Umbilical cord (tissue), 2 donors: ENCODE measurements at places on chromosomes 4 and X.

GRCh38 chrX:154487518-154488290 lies 1.3 kb upstream of the UBL4A start:
- no peak for DNase-seq

DNA sequence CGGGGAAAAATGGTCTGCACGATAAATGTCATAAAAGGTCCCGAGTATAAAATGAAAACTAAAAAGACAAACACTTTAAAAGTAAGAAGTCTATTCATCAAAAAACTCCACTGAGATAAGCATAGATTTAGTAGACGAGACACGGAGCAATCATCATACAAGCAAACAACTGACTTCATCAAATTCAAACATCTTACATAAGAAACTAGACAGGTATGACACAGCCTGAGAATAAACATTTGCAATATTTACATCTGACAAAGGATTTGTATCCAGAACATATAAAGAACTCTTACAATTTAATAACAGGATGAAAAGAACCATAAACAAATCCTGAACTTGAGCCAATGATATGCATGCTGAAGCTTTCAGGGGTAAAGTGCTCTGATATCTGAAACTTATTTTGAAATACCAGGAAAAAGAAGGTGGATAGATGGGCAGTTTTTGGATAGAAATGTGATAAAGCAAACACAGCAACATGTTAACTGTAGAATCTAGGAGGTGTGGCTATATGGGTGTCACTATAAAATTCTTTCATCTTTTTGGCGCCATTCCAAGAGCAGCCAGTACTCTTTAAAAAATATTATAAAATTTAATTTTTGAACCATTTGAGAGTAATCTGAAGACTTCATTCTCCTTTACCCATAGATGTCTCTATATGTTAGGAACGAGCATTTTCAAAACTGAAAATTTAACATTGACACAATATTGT lies 12.0 kb downstream of the MPP1 start:
- DNase-seq = no peak

GRCh38 chr4:653831-654502 lies 20.1 kb downstream of the ATP5ME start:
- no peak for DNase-seq

DNA sequence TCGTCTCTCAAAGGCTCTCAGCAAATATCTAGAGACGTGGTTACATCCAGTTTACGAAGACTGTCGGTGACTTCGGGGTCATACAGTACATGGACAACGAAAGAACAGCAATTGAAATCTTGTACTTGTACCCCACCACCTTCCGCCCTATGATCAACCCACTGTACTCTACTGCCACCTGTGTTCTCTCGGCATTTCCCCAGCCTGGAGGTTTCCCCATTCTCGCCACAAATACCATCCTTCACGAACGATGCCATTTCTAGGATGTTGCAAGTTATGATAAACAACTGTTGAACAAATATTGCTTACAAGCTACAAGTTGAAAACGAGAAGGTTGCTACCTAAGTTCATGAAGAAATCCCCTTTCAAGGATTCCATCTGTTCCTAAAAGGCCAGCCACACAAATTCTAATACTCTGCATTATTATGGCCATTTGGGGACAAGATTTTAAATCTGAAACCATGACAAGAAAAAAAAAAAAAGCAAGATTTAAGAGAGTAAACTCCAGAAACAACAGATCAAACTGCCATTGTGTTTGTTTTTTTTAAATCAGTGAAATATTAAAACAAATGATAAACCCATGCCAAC lies 1.6 kb downstream of the APBB2 start:
- peak; percentile 49 for DNase-seq

- DNase-seq = no peak
Observed at GRCh38 chr4:135250040-135250439, 1048.5 kb upstream of the PABPC4L start.

DNA sequence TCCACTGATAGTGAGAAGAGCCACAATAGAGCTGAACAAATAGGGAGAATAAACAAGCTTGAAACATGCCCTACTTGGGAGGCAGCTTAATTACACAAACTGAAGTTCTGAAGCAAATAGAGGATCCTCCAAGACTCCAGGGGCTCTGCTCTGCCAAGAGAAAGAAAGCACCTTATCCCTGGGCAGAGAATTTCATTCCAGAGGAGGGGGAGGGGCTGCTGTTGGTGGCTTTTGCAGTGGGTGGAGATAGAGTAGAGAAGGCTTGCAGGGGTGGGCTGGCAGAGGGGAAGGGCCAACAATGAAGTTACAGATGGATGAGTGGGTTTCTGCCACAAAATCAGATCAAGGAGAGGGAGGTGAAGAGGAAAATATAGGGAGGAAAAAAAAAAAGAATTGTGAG lies 1.0 kb upstream of the LPAR4 start:
- no peak for DNase-seq

DNA sequence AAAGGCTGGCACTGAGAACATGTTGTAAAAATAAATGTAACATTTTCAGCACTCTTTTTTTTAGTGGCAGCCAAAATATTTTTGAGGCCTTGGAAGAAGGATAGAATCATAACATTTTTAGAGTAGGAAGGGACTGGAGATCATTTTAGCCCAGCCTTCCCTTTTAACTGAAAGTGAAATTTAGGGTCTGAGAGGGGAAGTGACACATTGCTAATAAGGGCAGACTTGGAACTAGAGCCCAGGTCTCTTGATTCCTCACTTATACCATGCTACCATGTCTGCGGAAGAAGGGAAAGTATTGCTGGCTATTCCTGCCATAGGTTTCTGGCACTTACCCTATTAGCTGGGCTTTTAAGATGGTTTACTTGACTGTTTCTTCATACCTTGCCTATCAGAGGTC lies 4.8 kb downstream of the WDR44 start:
- DNase-seq = no peak

GRCh38 chr4:39820186-39820585 lies 122.2 kb downstream of the UBE2K start:
- DNase-seq = no peak

DNA sequence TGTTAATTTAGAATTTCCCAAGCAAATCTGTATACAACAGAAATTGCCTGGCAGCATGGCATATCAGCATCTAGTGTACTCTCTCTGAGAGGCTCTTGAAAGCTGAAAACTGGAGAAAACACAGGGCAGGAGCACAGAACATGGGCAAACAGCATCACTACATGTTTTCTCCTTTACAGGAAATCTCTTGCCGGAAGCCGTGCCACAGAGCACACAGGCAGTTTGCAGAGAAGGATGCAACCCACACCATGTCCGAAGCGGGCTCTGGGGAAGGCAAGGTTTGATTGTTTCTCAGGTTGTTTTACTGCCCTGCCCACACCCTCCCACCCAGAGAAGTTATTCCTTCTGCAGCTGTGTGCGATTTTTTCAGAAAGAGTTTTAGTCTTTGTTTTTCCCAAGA lies 41.1 kb upstream of the FAM9C start:
- DNase-seq = no peak

DNA sequence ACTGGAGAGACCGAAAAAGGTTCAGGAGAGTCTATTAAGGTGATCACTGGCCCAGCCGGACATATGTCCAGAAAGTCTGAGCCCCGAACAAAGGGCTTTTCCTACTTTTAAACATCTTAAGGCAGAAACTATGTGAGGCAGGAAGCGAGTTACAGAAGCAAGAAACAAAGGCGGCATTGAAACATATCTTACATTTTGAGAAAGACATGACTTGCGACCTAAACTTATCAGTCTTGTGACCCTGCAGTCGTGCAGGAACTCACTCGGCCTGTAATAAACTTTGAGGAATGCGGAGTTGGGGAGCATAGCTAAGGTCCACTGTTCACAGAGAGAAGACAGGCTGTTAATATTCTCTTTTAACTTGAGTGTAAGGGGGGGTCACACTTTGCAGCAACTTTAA lies 158.7 kb downstream of the TBX22 start:
- no peak for DNase-seq

- DNase-seq = no peak
Observed at GRCh38 chr4:183544109-183544508, 39.3 kb downstream of the ING2 start.

- DNase-seq = peak; percentile 18
Observed at GRCh38 chrX:39969099-39969818, 128.5 kb downstream of the BCOR start.

DNA sequence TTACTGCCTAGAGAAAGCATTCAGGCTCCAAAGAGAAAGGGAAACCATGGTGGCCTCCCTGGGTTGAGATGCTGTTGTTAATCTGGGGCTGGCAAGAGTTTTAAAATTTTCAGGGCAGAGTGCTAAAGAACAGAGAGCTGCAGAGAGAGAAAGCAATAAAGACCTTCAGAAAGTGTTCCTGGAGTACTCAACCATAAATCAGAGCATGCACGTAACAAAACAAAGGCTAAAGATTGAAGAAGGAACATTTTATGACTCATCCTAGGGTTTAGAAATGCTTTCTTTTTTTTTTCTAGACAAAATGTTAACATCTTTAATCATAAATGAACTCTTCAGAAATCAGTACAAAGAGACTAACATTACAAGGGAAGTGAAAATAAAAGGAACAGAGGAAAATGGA lies 562.3 kb upstream of the NDST4 start:
- peak; percentile 23 for DNase-seq
